ENCODE measurements at places on chromosomes 12 and 14. TPM values are rescaled to one million over a fixed set of nuclear protein-coding genes. Genes with fewer than 3 reads are reported as not detected.

GRCh38 chr12:38120438-38120837 lies 196.1 kb upstream of the ALG10B start:
- DNase-seq: no peak

DNA sequence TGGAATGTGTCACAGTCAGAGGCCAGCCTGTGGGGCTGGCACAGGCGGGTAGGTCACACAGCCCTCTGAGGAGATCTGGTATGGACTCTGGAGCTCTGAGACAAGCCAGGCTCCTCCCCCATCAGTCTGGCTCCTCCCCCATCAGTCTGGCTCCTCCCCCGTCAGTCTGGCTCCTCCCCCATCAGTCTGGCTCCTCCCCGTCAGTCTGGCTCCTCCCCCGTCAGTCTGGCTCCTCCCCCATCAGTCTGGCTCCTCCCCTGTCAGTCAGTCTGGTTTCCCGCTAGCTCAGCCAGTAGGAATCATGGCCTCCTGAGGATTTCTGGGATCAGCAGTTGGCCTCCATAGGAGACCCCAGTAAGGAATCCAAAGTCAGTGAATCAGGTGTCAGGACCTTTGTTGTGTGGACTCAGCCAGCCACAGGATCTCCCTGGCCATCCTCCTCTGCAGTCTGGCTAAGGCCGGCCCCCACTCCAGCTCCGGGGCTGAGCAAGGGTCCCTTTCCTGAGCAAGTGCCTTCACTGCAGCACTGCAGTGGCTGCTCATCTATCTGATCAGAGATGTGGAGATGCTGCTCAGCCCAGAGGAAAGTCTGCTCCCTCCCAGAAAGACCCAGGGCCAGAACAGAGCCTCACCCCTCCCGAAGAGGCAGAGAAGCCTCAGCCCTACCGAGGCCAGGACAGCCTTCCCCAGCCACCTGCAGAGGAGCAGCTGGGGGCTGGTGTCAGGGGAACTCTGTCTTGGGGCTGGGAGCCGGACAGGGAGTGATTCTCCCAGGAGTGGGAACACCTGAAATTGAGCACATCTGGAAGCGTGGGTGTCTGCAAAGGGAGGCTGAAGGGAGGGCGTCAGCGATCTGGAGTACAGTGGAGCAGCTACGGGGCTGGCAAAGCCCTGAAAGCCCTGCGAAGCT lies 35.7 kb downstream of the IQSEC3 start:
- DNase-seq: no peak

- no peak for DNase-seq
Observed at GRCh38 chr12:19456176-19456575, 16.9 kb downstream of the AEBP2 start.

DNA sequence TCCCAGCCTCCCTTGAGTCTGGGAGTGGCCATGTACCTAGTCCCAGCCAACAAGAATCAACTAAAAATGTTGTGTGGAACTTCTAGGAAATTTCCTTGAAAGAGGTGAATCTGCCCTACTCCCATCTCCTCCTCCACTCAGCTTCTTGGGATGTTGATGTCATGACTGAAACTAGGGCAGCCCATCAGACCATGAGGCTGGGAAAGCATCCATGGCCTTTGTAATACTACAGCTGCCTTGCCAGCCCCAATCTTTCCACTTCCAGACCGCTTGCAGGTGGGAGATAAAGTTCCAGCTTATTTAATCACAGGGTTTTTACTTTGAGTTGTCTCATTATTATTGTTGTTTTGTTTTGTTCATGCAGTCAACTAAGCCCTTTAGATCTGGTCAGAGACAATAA lies 170.3 kb upstream of the LMNTD1 start:
- DNase-seq: no peak

The ZC2HC1C gene
- total RNA-seq: 1.8 TPM

The ACSM4 gene
- total RNA-seq: not detected

The TMEM229B gene
- total RNA-seq: 2.2 TPM

Data from aorta (tissue), 5 donors.